ENCODE measurements at places on chromosomes 1 and 21.

GRCh38 chr1:178096421-178096820, 2.5 kb downstream of the RASAL2 start:
- no peak for DNase-seq

- no peak for DNase-seq
Measured at GRCh38 chr1:47325528-47325927, 8.1 kb upstream of the CMPK1 start.

GRCh38 chr1:47262787-47263413, 30.9 kb upstream of the TAL1 start:
- peak; percentile 27 for DNase-seq

DNA sequence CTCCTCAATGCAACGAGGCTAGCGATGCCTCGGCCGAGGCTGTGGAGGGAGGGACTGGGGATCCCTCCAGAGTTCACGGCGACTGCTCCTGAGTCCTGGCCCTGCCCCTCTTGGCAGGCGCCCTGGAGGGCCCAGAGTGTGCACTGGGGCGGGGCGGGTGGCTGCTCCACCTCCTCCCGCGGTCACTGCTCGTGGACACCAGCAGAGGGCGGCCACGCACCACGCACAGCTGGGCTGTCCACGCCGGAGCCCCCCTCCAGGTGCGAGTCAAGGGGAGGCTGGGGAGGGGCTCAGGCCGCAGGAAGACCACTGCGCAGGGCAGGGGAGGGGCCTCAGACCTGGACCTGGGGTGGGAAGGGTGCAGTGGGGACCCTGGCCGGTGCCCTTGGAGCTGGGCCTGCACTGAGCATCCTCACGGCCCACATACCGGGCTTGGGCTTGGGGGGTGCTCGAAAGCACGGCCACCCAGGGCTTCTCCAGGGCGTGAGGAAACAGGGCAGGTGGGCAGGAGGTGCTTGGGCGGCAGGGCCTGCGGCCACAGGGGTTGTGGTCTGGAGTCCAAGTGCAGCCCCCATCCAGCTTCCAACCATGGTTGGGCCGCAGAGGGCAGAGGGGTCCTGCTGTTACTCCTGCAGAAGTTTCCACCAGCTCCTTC, 20.6 kb upstream of the TTC34 start:
- peak; percentile 26 for DNase-seq

DNA sequence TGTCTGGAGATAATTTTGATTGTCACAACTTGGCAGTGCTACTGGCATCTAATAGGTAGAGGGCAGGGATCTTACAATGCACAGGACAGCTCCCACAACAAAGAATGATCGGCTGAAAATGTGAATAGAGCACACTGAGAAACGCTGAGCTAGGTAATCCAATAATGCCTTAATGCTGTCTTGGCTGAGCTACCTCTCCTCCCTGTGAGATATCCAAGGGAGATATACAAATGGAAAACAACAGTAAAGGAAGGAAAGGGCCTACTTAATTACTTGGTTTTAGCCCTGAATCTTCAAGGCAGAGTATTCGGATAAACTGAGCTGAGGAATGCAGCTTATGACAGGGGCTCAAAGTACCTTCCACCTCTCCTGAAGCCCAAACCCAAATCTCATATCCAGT, 2.9 kb downstream of the DNASE2B start:
- DNase-seq: no peak

- no peak for DNase-seq
Measured at GRCh38 chr1:173347282-173347818, 129.8 kb upstream of the PRDX6 start.

DNA sequence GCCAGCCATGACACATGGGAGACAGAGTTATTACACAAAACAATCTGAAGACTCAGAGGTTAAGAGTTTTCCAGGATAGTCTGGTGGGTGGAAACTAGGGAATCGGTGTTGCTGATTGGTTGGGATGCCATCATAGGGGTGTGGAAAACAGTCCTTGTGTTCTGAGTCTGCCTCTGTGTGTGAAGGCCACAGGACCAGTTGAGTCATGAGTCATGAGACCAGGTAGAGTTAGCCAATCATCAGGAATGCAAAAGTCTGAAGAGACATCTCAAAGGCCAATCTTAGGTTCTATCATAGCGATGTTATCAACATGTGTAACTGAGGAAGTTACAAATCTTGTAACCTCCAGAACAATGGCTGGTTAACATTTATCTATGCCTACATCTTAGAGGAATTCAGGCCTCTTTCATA, 49.7 kb upstream of the NEK7 start:
- no peak for DNase-seq

DNA sequence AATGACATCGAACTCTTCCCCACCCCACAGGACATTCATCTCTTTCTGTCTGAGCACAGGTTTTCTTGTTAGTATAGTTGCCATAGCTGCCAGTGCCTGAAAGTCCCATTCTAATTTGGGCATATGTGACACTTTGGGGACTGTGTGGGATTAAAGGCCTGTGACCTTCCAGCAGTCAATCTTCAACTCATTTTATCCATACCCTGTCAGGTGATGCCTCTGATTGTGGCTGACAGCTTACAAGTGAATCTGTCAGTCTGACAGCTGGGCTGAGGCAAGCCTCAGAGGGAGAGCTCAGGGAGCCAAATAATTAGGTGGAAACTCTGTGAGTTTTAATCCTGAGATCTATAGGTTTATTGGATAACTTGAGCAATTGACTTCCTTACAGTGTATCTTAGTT, 29.6 kb downstream of the ZCCHC17 start:
- no peak for DNase-seq

DNA sequence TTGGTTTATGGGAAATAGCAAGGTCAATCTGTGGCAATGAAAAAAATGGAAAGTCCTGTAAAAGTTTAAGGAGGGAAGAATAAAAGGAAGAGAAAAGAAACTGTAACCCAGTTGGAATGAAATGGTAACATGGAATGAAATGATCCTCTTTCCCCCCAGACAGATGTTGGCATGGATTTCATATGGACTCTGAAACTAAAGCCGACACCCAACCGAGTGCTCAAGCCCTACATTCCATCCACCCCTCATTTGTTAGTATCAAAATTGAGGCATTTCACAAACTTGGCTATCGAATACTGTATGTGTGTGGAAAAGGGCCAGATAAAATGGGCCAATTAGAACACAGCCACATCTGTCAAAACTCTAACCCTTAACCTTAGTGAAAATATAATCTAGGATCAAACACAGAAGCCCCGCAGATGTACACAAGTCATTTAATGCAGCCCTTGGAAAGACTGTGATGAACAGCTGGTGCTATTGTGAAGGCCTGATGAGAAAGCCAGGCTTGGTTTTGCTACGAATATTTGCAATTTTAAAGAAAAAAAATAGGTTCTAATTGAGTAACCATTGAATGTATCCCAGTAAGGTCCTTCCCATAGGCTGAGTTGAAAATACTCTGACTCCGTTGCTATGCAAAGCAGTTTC, 72.6 kb upstream of the RGL1 start:
- DNase-seq: no peak

DNA sequence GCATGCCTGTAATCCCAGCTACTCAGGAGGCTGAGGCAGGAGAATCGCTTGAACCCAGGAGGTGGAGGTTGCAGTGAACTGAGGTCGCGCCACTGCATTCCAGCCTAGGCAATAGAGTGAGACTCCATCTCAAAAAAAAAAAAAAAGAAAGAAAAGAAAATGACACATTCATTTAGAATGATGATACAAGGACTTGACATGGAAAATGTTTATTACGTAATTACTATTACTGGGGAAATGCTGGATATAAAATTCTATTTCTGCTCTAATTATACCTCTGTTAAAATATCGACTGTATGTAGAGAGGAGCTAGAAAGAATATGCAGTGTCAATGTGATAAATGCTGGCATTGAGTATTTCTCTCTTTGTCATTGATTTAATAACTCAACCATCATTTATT, 54.7 kb upstream of the CTPS1 start:
- DNase-seq: no peak

- no peak for DNase-seq
Measured at GRCh38 chr1:178692564-178693327, 32.3 kb upstream of the RALGPS2 start.

- no peak for DNase-seq
Measured at GRCh38 chr1:207459008-207459407, 4.9 kb downstream of the CR2 start.

All from NCI-H1105 (cell line).